ENCODE measurements at places on chromosomes 5 and 9.

GRCh38 chr5:41835645-41836044 lies 34.6 kb downstream of the OXCT1 start:
- no peak for DNase-seq

DNA sequence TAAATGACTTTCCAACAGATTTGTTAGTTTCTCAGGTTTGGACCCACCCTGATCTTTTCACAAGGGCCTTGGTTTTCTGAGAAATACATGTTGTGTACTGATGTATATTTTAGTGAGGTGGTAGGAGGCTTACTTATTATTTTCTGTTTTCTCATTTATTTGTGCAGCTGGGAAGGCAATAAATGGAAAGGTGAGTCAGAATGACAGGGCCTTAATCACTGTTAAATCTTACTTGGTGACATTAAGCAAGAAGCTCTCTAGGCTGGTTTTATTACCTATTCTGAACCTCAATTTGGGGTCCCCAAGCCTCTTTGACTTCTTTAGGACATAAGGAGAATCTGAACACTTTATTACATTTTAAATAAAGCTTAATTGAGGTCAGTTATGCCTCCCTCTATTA lies 214.0 kb upstream of the DAB2 start:
- no peak for DNase-seq

- DNase-seq, result no peak
These were observed 80.8 kb downstream of the RORB start for GRCh38 chr9:74577956-74578355.

DNA sequence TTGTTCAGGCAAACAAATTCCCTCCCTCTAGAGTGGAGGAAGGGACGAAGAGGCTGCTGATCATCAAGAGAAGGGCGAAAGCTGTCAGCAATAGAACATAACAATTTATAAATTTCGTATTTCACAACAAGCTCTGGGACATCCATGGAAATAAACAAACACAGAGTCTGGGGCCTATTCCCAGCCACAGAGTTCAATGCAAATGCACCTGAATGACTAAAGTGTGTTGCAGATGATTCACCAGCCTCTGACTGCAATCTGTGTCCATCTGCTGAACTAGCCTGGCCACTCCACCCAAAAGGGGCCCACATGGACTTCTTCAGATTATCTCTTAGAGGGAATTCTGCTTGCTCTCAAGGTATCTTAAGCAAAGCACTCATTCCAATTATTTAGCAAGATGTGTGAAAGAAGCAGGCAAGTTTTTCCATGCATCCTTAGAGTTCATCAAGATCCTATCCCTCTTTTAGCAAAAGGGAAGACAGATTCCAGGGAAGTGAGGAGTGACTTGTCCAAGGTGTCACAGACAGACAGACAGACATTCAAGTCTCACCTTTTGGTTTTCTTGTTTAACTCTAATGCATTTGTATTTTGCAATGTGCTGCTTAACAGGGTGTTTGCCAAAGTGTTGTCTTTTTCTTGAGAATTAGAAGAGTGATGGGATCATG lies 307.8 kb upstream of the PAPPA start:
- DNase-seq, result no peak

DNA sequence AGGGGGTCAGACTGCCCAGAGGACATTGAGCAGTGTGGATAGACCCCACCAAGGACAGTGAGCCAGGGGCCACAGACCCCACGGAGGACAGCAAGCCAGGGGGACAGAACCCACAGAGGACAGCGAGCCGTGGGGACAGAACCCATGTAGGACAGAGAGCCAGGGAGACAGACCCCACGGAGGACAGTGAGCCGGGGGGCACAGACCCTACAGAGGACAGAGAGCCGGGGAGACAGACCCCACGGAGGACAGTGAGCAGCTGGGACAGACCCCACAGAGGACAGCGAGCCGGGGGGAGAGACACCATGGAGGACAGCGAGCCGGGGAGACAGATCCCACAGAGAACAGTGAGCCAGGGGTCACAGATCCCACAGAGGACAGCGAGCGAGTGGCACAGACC lies 3.4 kb upstream of the ZDHHC11 start:
- no peak for DNase-seq

GRCh38 chr9:79123415-79123814 lies 448.4 kb upstream of the TLE4 start:
- no peak for DNase-seq

GRCh38 chr9:133250741-133251170 lies 24.2 kb downstream of the ABO start:
- no peak for DNase-seq

- DNase-seq, result no peak
These were observed 255.7 kb upstream of the PPP1R2B start for GRCh38 chr5:156594406-156594805.

DNA sequence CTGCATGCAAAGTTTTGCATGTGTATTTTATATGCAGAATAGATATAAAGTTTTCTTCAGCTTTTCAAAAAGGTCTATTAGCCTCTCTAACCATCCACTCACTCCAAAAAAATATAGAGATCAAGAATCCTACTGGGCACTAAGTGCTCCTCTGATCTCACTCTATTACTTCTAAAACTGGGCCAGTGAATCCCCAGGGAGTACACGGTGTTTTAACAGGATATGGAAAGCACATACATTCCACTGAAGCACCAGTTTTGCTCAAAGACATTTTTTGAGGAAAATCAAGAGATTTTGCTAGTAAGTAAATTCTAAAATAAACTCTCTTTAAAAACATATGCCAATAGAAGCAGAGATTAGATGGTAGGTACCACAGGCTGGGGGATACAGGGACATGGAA lies 95.2 kb downstream of the DEPDC1B start:
- no peak for DNase-seq
